ENCODE measurements at places on chromosomes 5 and 9.

DNA sequence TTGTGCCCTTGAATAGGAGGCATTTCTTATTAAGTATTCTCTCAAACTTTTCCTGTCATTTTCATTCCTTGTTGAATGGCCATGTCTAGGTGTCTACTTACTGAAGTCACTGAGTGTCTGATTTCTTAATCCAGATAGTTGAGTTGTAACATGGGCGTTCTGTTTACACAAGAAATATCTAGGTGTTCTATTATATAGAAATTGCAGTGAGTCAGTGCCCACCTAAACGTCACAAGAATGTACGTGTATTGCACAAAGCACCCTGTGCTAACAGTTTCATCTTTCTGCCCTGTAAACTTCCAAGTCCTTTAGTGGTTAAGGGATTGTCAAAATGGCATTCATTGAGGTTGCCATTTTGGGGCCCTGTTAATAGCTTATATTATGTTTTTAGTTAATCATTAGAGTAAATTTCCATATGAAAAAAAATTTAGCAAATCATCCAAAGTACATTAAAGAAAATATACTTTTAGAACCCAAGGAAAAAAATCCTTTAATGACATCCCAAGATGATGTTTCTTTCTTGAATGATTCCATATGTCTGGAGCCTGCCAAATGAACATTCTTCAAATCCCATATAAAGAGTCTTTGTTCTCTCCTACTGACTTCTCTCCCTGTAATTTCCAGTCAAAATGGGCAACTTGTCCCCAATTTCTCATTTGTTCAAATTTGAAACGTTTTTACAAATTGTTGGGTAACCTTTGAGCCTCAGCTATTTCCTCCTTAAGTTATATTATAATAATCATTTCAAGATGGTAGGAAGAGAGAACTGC, 114.2 kb downstream of the GOLPH3 start:
- DNase-seq, result no peak

DNA sequence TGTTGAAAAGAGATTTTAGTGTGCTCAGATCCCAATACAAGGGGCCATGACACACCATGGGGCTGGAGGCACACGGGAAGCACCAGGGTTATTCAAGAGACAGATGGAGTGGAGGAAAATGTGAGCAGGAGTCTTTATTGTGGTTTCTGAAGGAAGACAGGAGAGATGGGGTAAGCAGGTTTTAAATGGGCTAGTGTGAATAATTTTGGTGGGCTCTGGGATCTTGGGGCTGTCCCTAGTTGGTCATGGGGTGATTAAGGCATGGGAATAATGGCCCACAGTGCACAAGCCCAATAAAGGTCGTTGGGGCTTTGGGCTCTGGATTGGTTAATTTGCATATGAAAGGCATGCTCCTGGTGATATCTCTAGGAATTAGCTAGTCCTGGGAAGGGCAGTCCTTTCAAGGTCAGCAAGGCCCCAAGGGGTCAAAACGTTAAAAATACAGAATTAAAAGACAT, 3.6 kb upstream of the SCGB3A2 start:
- no peak for DNase-seq

GRCh38 chr5:117165068-117165467, 590.4 kb upstream of the SEMA6A start:
- DNase-seq, result no peak

GRCh38 chr5:36982146-36982545, 105.6 kb downstream of the NIPBL start:
- no peak for DNase-seq

GRCh38 chr9:68779558-68780379, 74.7 kb downstream of the PIP5K1B start:
- peak; percentile 92 for DNase-seq

GRCh38 chr9:20940447-20941173, 90.8 kb downstream of the HACD4 start:
- no peak for DNase-seq

- no peak for DNase-seq
Measured at GRCh38 chr5:96000308-96000707, 38.7 kb upstream of the ELL2 start.

- DNase-seq, result no peak
Measured at GRCh38 chr5:116042375-116042774, 10.1 kb downstream of the ARL14EPL start.
